Stimulated activated CD8-positive, alpha-beta memory T cell treated with anti-CD3 and anti-CD28 coated beads, Interleukin-7, amount 100 ng/mL, for 1 hour (primary cell): ENCODE measurements at places on chromosomes 13 and 19.

DNA sequence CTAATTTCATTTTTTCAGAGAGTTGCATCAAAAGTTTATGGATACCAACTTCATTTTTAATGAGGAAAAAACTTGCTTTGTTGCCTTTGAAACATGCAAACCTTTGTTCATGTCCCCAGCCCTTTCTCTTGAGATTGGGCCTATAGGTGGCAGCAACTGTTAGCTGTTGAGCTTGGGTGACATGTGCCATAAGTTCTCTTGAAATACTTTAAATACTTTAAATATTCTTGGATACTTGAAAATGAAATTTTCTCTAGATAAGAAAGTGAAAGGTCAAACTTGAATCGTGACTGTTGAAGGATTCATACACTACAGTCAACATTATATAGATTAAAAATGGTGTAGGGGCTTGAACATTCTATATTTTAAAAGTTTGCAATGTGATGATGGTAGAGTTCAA lies 294.9 kb downstream of the NDFIP2 start:
- no peak for DNase-seq

DNA sequence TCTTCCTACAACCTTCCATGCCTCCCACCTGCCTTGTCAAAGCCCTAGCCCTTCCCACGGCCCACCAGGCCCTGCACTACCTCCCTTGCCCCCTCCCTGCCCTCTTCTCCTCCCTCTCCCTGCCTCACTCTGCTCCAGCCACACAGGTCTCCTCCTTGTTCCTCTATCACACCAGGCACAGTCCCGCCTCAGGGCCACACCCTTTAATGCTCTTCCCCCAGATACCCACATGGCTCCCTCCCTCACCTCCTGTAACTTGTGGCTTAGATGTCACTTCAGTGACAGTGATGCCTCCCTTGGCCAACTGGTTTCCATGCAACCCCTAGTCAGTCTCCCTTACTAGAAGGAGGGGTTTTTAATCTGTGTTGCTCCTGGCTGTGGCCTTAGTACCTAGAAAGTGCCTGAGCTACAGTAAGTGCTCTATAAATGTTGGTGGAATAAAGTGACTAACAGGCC lies 1.3 kb downstream of the SIRT6 start:
- DNase-seq: no peak

DNA sequence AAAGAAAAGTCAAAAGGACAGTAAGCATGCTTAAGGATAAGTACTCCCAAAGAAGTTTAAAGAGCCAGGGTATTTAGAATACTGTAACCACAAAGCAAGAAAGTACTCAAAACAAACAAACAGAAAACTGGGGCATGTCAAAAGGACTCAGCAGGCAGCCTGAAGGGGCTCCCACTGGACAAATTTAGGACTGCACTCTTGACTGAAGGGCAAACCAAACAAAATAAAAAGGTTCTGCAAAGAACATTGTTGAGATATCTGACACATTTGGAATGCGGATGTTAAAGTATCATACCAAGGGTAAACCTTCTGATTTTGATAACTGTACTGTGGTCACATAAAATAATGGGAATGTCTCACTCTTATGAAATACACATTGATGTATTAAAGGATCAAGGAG lies 157.4 kb downstream of the TNFSF13B start:
- no peak for DNase-seq

DNA sequence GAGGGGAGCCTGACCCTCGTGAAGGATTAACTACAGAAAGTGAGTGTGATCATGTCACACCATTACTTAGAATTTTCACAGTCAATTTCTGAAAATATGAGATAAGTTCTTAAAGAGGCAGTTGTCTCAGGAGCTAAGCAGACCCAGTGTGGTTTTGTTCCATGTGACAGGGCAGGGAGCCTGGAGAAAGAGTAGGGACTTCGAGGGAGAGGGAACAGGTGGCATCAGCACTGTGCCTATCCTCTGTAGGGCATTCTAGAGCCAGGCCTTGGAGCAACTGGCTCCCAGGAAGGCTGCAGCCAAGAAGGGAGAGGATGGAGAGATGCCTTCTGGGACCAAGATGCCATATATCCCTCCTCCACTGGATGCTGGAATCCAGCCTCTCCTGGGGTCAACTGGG lies 183.0 kb downstream of the TSHZ3 start:
- DNase-seq: no peak

DNA sequence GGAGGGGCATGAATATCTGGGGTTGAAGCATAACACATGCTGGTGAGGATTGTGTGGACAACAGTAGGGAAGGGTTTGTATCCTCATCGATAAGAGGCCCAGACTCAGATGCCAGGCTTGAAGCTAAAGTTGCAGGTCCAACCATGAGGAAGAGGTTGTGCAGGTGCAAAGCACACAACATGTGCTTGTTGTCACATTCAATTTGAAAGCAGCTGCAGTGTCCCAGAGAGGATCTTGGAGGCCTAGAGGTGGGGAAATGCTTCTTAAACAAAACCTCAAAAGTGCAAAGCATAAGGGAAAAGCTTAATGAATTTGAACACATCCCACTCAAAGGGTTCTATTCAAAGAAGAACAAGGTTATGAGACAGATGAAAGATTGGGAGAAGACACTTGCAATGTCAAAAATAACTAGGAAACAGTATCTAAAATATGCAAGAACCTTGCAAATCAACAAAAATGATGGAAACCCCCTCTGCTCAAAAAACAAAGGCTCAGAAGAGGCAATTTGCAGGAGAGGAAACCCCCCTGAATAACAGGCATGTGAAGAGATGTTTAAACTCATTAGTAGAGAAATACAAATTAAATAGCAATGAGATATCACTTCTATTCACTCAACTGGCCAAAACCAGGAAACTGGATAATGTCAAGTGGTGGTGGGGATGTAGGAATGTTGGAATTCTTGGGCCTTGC lies 187.1 kb downstream of the KATNAL1 start:
- DNase-seq: no peak

DNA sequence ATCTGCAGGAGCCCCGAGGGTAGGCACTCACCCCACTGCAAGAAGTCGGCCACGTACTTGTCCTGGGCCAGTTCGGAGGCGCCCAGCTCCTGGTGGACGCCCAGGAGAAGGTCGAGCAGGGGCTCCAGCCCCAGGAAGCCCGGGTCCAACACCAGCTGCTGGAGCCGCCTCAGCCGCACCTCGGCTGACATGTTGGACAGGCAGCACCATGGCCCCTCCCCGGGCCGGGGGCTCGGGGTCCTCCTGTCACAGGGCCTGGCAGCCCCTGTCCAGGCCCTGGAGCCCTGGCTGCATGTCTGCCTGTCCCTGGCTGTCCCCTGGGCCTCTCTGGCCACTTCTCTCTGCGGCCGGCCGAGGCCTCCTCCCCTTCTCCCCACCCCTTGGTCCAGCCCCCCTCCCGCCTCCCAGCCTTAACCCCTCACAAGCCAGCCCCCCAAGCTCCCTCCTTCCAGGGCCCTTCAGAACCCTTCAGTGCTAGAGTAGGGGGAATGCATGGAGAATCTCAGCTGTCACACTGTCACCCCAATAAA lies at the start of gene DMPK:
TSS of gene DMPK (minus strand) at position 329 of the 530 bp plus-strand sequence. CDS start at position 191, 138 bp downstream.
- no peak for DNase-seq

- no peak for DNase-seq
Observed at GRCh38 chr19:461721-462551, 1.1 kb upstream of the SHC2 start.

DNA sequence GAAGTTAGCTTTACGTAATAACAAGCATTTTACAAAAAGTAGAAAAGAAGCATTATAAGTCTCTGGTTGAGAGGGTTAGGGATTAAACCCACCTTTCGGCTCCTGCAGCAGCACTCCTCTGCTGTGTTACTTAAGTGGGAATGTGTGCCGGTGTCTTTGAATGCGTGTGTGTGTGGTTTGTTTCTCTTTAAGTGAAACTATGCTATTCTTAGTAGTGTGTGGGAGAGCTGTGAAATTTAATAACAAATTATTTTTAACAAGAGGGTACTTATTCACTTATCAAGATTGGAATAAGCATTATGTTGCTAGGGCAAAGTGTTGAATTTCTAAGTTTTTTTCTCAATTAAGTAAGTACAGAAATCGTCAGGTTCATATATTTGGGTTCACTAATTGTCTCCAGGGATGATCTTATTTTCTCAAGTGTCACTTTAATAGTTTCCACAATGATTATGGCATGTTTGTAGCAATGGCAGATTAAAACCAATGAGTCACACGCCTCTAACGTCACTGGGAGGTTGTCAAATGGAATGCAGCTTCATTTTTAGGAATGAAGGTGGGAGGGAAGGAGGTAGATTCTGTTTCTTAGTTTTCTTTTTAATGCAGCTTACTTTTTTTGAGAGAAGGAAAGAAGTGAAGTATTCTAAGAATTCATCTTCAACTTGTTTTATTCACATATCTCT lies 151.3 kb downstream of the LMO7 start:
- no peak for DNase-seq

DNA sequence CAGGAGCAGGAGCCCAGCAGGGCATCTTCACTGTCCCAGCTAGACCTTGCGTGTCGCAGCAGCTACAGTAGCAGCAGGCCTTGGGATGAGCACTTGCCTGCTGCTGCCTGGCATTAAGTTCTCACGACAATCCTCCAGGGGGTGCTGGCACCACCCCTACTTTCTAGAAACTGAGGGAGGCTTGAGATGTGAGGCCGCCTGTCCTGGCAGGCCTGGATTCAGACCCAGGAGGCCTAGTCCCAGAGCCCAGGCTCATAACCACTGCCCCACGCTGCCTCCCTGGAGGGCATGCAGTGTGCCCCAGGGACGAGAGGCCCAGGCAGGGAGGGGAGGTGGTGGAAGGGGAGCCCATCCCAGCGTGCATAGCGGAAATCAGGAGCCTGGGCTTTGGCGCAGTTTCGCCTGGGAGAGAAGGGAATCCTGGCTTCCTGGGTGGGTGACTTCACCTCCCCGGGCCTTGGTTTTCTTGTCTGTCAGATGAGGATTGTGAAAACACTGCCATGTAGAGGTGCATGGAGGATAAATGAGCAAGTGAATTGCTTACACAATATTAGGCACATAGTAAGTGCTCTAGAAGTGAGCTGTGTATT lies 26.1 kb downstream of the PPP5C start:
- DNase-seq: no peak

- DNase-seq: no peak
Observed at GRCh38 chr13:28100150-28101121, at the start of gene FLT3. Gene FLT3, minus strand, starts transcription at chr13:28100576. Its CDS starts 66 bp downstream, at chr13:28100510.

- no peak for DNase-seq
Observed at GRCh38 chr19:39796000-39796498, 17.4 kb downstream of the LEUTX start.

GRCh38 chr13:110774490-110774889 lies 61.0 kb downstream of the ING1 start:
- no peak for DNase-seq

DNA sequence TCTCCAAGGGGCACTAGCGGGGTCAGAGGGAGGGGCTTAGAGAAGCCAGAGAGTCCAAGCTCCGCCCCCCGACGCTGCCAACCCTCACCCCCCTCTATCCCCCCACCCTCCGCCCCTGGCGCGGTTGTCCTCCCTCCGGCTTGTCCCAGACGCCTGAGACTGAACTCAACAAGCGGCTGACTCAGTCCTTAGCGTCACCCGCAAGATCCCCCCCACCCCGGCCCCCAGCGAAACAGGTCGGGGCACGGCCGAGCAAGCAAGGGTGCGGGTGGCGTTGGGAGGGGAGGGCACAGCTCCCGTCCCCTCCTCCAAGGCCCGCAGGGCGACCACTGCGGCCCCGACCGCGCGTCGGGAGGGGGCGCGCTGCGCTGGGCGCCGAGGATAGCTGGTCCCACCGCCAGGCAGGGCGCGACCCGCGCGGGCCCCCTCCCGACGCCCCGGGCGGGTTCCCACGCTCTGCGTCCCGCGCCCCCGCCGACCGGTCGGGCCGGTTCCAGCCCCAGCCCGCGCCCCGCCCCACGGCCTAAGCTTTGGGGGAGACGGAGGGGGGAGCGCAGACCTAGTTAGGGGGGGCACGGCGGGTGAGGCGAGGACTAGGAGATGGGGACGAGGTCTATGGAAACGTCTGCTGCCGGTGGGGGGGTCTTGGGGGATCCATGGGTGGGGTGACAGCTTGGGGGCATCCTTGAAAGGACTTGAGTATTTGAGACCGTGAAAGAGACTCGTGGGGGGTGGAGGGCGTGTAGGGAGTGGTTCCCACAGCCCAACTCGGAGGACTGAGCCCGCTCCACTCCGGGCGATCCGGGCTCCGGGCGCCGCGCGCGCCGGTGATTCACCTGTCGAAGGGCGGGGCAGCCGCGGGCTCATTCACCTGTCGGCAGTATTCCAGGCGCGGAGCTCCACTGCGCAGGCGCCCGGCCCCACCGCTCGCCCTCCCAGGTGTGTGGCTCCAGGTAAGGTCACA lies 5.1 kb downstream of the NOTCH3 start:
- DNase-seq: no peak

DNA sequence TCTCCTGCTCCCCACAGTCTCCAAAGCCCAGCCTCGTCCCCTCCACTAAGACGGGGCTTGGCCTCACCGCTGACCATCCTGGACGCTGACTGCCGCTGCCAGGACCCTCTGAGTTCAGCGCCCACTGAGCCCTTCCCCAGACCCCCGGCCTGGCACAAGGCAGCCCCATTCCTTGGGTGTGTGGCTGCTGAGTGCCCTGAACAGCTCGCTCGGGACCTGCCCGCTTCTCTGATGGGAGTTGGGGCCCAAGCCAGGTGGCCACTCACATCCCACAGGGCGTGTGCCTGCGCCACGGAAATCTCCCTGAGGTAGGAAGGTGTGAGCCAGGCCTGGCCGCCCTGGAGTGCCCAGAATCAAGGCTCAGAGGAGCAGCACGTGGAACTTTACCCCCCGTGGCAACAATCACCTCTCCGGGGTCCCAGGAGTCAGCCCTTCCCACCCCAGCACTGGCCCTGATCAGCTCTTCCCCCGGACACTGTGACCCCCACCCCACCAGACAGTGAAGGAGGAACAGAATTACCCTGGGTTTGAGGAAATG lies 20.8 kb downstream of the C13orf46 start:
- no peak for DNase-seq

GRCh38 chr13:35228536-35228935 lies 248.0 kb downstream of the MAB21L1 start:
- DNase-seq: no peak

DNA sequence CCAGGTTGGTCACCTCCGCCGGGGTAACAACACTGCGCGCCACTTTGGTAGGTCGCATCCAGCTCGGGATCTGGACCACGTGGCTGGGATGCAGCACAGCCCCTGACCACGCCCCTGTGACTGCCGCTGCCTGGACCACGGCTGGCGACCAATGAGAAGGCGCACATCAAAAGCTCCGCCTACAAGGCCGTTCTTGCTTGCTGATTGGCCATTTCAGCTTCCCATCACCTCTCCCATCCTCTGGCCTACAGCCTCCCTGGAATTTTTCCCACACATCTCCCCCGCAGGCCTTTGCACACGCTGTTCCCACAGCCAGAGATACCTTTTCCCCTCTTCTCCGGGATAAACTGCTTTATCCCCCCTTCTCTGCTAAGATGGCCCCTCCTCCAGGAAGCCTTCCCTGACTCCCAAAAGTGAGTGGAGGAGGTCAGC lies 12.5 kb upstream of the MAP1S start:
- DNase-seq: no peak
